Common myeloid progenitor, CD34-positive (primary cell): ENCODE measurements at places on chromosomes 5 and 9.

DNA sequence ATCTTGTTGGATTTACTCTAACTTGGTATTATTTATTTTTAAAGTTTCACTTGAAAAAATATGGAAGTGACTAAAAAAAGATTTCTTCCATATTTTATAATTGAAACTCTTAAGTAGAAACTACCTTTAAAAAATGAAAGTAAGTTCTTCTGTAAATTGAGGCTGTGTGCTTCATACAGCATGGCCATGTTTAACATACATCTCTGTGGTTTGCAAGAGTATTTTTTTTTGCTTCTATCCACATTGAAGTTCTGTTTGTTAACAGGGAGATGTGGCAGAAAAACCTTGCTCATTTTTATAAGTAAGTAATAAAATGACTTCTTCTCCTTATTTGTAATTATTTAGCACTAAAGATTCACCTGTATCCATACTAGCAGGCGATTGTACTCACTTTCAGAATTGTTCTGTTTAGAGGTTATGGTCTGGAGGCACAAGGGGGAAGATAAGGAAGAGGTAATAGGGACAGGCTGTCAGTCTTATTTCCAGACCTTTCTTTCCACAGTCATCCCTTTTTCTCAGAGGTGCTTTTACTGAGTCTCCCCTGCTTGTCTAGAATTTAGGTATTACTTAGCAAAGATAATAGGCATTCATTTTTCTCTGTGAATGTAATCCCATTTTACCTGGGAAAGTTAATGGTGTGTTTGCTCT is 16.0 kb downstream of the FYB1 start:
- no peak for DNase-seq

GRCh38 chr9:125629446-125629845 is 77.6 kb downstream of the MAPKAP1 start:
- DNase-seq: peak; percentile 52

DNA sequence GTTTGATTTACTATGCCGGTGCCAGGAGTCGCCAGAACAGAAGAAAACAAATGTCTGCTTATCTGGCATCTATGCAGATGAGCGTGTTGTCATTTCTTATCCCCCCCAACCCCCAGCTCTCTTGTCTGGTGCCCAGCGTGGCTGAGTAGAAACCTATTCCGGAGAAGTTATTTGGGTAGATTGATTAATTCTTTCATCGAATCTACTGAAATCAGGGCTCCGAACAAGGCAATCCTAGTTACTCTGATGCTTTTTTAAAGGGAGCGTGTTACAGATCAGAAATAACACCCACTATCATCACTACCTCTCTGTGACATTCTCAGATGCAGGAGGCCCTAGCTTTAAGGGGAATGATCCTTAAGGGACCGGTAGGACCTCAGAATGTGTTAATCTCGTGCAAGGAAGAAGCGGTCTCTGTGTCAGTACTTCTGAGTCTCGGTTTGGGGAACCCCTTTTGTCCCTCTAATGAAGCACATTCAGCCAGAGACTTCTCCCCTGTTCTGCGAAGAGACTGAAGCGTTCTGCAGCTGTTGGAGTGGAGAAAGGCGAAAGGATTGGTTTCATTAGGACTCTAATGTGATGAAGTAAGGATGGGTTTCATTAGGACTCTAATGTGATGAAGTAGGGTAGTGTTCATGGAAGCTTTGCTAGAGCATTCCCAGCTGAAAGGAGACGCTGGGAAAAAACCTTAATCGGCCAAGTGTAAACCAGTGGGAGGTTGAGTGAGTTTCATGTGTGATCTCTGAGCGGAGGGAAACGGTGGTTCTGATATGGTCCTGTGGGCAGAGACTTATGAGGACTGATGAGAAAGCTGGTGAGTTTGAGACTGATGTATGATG is 1.5 kb downstream of the PIP5K1B start:
- DNase-seq: peak; percentile 62

GRCh38 chr9:98373609-98374008 is 118.2 kb upstream of the TBC1D2 start:
- DNase-seq: no peak

DNA sequence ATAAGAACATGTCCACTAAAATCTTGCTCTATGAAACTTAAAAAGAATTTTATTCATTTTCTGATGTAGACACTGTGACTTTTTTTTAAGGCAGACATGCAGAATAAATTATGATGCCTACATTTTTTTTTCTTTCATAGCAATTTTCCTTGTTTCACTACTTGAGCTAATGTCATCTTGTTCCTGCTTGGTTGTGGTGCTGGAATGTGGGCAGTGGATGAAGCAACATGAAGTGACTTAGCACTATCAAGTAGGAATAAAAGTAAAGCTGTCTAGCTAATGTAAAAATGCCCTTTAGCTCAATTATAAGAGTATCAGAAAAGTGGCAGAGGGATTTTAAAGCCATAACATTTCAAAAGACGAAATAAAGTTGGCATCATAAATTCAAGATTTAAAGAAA is 191.0 kb downstream of the ADAMTS6 start:
- DNase-seq: no peak

GRCh38 chr5:125597338-125597737 is 825.9 kb upstream of the GRAMD2B start:
- no peak for DNase-seq
